ENCODE measurements at places on chromosomes 4 and X.

DNA sequence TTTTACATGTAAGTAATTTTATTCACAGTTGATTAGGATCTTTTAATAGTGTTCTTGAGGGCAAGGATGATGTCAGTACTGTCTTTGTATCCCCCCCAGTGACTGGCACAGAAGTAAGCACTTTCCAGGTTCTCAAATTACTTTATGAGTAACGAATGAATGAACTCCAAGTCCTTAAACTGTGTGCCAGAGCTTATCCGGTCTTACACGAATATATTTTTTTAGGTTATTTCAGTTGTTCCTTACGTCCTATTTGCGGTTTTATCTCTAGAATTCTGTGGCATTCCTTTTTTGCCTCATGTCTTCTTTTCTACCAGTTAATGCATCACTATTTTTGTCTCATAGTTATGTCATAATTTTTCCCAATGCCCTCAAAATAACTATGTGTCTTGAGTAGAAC is 106.9 kb upstream of the MID1IP1 start:
- no peak for DNase-seq

- DNase-seq = peak; percentile 22
Observed at GRCh38 chr4:16043642-16044498, 40.0 kb downstream of the PROM1 start.

DNA sequence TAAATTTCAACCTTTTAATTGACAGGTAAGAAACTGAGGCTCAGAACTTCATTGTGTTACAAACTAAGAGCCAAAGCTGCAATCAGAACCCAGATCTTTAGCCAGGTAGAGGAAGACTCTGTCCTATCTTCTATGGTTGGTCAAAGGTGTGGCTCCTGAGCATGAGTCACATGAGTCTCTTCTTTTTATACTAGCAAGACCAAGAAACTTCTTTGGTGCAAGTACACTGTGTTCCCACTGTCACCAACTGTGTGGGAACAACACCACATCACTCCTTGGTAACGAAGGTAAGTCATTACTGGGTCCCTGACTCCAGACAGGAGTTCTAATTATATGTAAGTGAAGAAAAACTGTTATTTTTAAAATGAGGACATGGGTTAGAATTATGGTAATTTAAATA is 290.1 kb downstream of the INPP4B start:
- no peak for DNase-seq

DNA sequence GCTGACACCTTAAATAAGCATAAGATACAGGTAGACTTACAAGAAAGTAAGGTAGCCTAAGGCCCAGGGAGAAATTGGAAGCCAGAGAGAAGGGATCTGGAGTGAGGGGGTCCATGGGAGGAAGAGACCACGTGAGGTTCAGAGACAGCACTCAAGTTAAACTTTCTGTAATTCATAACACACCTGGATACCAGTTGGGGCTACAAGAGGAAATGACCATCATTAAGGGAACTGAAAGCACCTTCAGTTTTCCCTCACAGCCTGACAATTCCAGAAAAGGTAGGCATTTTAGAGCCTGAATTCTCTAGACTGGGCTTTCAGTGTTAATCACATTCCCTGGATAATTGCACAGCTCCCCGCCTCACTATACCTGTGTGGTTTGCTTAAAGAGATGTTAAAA is 355.5 kb downstream of the FBXW7 start:
- no peak for DNase-seq

DNA sequence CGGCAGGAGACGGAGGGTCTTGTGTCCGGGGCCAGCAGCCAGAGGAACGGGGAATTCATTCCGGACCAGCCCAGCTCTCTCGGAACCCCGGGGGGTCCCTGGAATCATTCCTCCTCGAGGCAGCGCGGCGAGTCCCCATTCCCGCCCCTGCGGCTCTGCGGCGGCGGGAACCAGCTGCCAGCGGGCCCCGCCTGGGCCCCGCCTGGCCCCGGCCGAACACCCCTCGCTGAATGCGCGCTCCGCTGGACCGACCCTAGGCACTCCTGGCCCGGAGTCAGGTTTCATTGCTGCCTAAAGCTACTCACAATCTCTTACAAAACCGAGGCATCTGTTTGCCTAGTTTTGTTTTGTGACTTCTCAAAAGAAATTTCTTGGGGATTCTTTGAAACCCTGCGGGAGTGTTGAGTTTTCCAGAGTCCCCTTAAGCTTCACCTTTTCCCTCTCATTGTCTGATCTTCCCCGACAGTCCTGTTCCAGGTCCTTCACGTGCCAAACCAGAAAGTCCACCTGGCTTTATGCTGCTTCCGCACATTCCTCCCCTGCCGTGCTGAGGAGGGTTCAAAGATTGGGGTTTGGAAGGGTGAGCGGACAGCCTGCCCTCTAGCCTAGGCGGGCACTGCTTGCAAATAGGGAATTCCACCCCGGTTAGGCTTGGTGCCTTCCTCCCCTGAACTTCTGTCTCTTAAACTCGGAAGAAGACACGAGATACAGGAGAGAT is 789 bp downstream of the ARHGAP10 start:
- DNase-seq = peak; percentile 57

DNA sequence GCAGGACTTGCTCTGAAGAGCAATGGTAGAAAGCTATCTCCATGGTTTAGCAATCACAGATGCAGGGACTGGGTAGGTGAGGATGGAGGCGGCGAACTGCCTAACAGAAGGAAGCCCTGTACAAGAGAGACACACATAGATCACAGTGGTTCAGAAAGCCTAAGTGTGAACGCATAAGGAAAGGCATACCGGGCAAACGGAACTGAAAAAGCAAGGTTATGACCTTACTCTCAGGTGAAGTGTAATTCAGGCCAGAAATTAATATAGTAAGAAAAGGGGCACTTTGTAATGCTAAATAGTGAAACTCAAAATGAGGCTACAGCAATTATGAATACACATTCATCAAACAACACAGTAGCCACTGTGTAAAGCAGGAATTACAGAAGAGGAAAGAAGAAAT is 126.6 kb downstream of the PALLD start:
- DNase-seq = no peak

GRCh38 chr4:94582517-94582916 is 130.8 kb downstream of the PDLIM5 start:
- DNase-seq = no peak

- peak; percentile 1 for DNase-seq
Observed at GRCh38 chr4:148634476-148634875, 192.3 kb upstream of the NR3C2 start.

DNA sequence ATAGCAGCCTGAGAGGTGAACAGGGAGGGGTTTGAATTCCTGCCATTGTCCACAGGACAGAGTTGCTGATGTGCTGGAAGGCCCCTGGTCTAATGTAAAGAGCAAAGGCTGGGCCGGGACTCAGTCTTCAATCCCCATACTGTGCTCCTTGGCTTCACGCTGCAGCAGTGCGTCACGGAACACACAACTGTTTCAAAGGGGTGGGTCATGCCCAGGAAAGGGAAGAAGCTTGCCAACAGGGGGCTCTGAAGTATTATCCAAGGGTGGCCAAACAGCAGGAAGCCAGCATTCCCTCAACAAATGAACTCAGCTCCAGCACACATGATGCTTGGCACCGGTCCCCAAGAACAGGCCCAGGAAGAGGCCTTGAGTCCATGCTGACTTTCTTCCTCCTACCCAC is 122.5 kb downstream of the NFKB1 start:
- DNase-seq = peak; percentile 43

DNA sequence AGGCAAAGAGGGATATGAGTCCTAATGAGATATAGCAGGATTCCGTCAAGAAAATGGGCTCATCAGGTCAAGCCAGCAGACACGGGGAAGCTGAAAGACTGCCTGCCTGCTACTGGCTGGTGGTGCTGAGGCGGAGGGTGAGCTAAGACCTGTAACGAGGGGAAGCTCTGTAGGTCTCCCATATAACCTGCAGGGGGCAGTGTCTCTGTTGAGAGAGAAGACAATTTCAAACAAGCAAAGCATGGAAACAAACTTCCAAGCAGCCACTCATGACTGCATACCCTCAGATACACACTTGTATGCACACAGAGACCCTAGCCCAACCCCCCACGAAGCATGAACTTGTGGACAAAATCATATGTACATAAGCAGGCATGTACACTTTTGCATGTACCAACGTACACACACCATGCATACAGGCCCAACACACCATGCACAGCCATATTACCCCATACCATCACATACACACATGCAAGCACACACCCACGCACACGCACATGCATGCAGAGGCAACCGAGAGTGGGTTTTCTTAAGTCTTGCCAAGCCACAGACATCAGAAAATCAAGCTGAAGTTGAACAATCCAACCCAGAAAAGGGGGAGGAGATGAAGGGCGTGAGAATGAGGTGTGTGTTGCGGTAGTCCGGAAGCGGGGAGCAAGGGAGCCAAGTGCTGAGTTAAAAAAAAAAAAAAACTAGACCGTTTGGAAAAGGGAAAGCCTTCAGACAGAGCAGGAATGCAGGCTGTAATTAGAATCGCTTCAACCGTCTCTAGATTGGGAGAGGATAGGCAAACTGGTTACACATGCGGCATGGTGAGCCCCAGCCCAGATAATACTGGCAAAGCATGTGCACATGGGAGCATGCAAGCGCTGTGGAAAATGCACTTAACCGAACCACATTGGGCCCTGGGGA is 71.0 kb downstream of the PJA1 start:
- DNase-seq = peak; percentile 76

DNA sequence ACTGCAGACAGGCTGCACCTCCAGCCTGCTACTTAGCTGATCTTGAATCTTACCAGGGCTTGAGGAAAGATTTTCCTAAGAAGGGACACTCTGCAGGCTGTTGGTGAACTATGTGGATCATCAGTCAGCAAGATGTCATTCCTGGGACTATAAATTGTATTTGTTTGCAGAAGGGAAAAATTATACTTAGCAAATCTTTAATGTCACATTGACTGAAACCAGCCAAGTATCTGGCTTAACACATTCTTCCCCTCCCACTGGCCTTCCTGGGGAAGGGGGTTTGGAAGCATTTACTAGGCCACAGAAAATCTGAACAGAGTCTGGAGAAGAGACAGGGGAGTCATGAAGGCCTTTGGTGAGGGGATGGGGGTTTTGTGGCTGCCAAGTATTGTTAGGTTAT is 156.7 kb upstream of the EOLA2 start:
- DNase-seq = no peak

DNA sequence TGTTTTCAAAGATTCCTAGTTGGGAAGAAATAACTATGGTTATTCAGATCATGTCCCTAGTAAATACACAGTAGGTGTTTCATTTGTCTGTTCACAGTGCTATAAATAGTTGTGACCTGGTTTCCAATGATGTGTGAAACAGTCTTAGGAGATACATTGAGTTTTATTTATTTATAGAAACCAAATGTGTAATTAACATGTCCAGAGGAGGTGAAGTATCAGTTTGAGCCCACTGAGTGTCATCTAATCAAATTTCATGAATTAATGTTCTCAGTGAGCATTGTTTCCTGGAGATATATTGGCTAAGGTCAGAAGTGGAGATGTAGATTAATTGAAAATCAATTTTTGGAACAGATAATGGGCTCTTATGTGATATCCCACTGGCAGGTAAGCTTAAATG is 996.3 kb downstream of the FSTL5 start:
- DNase-seq = no peak

DNA sequence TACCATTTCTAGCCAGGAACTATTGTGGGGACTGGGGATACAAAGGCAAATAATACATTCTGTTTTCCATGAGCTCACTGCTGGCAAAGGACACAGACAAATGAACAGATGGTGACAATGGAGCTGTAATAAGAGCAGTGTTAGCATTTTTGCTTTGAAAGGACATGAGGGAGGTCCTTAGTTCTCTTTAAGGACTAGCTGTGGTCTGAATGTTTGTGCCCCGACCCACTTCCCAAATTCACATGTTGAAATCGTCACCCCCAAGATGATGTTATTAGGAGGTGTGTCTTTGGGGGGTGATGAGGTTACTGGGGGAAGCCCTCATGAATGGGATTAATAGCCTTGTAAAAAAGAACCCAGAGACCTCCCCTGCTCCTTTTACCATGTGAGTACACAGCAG is 30.3 kb downstream of the CCNG2 start:
- DNase-seq = no peak

DNA sequence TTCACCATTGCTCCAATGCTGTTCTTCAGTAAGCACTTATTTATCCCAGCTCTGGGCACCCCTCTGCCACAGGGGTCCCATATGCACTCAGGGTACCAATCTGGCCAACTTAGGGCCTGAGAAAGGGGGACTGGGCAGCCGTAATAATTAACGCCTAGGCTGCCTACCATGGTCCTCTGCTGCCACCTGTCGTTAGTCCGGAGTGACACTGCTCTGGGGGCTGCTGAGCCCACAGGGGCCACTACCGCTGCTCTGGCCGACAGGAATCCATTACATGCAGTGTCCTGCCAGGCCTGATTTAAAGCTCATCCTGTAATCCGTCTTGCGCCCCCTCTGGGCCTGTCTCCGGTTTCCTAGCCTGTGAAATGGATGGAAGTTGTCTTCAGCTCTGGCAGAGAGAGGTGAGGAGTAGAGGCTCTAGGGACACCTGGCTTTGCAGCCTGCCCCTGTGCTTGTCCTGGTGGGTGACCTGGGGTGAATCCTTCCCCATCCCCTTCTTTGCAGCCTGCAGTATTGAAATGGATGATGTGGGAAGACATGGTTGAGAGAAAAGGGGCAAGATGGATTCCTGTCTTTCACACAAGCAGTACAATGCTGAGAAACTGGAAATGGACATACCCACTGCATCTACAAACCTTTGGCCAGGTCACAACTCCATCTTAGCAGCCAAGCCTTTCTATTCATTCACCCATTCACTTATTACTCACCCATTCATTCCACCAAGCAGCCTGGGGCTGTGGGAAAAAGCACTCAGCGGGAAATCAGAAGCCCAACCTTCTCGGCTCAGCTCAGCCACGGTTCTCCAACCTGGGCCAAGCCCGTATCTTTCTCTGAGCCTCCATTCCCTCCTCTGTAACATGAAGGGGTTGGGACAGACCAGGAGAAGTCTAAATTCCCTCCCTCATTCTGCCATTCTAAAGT is 116.3 kb upstream of the NALF2 start:
- DNase-seq = peak; percentile 69

- DNase-seq = peak; percentile 77
Observed at GRCh38 chrX:108091878-108092291, 307 bp downstream of the ATG4A start.

Measured in DMS53 (cell line).